ENCODE measurements at places on chromosomes 6 and 20.

DNA sequence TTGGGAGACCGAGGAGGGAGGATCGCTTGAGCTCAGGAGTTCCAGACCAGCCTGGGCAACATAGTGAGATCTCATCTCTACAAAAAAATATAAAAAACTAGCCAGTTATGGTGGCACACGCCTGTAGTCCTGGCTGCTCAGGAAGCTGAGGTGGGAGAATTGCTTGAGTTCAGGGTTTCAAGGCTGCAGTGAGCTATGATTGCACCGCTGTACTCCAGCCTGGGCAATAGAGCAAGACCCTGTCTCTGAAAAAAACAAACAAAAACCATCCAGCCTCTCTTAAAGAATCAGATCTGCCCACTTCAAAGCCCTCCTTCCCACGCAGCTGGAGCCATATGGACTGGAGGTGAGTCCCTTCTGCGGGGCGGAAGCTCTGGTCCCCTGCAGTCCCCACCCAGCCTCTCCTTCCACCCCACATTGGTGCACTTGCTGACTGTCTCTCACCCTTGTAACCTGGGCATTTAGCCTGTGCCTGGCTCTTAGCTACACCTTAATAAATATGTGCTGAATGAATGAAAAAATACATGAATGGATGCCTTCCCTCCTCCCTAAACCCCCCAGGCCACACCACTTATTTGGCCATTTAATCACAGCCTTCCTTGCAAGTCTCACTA, 7.2 kb upstream of the PARD6B start:
- DNase-seq: no peak

GRCh38 chr6:33632558-33633039, 11.5 kb downstream of the ITPR3 start:
- DNase-seq: no peak

GRCh38 chr6:77178821-77179220, 284.5 kb downstream of the HTR1B start:
- DNase-seq: no peak

DNA sequence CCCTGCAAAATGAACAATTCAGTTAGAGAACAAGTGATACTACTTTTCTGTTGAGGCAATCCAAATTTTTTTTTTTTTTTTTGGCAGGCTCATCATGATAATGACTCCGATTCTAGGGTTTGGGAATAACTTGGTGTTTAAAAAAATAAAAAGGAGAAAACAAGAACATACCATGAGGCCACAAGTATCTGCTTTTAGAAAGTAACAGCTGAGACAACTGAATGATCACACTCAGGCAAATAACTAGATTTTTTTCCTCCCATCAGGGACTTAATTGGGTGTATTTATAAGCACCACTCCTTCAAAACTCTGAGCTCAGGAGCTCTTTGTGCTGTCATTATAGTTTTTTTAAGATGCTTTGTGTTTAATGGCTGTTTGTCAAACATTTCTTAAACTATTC, 29.6 kb downstream of the PAK5 start:
- DNase-seq: no peak

DNA sequence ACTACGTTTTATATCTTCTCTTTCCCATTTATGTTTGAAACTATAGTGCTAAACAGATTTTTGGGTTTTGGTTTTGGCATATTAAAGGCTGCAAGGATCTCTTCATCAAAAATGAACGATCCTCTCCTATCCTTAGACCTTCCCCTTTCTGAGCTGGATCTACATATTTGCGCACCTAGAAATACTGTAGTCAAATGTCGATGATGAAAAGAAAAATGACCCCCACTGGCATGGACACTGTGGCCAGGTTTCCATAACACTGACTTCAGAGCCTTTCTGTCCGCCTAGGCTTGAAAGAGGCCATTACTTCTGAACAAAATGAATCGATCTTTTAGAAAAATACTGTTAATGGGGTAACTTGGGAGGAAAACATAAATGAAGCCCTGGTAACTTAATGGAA, 5.8 kb downstream of the FLRT3 start:
- DNase-seq: no peak

DNA sequence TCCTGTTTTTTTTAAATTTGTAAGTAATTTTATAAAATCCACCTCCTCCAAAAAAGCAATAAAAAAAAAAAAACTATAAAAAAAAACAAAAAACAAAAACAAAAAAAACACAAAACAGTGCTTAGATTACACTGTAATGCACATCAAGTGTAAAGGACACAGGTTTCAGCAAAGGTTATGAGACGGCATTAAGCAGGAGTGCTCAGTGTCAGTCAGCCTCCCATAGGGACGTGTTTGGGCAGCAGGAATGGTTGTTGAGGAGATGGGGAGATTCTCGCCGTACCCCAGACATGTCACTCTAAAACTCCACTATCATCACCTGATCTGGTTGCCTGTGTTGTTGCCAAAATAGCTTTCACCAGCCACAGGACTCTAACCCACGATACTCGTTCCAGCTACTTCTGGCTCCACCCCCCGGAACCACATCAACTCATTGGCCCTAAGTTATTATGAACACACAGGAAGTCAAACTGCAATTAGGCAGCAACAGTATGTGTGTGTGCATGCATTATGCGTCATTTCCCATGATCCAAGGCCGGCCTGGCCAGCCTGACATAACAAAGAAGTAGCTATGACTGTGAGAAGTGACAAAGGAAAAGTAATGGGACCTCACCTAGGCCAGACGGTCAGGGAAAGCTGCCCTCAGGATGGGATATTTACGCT, 28.7 kb downstream of the ECT2L start:
- DNase-seq: no peak

- DNase-seq: no peak
These were observed 62.9 kb upstream of the ZNF217 start for GRCh38 chr20:53656293-53657202.

GRCh38 chr6:107965746-107966145, 7.7 kb upstream of the SEC63 start:
- DNase-seq: no peak
